ENCODE measurements at places on chromosomes 5 and 9. TPM values are rescaled to one million over a fixed set of nuclear protein-coding genes. Genes with fewer than 3 reads are reported as not detected.

DNA sequence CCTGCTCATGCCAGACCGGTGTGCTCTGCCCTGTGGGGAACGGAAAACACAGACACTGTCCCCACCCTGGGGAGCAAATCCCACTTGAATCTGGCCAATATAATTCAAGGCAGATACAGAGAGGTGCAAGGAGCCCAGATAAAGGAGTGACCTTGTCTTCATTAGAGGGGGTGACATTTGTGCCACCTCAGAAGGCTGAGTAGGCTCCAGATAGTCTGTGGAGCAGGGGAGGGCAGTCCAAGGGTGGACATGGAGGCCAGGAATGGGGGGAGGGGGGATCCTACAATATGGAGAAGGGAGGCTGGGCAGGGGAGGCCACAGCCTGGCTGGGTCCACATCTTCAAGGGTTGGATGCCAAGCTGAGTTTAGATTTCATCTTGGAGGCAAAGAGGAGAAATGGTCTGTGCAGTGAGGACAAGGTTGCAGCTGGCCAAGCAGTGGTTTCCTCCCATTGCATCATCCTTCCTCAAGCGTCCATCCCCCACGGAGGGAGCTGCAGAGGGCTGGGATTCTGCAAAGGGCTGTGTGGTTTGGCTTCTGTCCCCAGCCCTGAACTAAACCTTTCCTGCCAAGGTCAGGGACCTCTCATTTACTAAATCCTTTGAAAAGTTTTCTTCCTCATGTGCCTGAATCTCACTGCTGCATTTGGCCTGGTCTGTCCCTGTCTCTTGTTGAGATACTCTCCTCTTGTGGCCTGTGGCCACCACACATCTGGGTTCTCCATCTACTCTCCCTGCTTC is 60.1 kb downstream of the GALNT12 start:
- DNase-seq = peak; percentile 52
- peaks cover 47% of the 10 kb centered on the region for H3K4me1 ChIP-seq
- peak overlapping the region; percentile 68 for H3K27ac ChIP-seq
- no peaks in the 10 kb centered on the region for H3K36me3 ChIP-seq
- H3K4me3 ChIP-seq = peak overlapping the region; percentile 0

Gene GDNF
- total RNA-seq = 7.1 TPM

GRCh38 chr9:17082343-17083064 is 52.3 kb upstream of the CNTLN start:
- H3K4me3 ChIP-seq = no peak overlapping the region
- peak; percentile 12 for DNase-seq
- H3K27ac ChIP-seq = no peak overlapping the region
- H3K36me3 ChIP-seq = no peaks in the 10 kb centered on the region
- no peaks in the 10 kb centered on the region for H3K4me1 ChIP-seq
- H3K27me3 ChIP-seq = no peaks in the 10 kb centered on the region

GRCh38 chr5:74243634-74244033 is 396.9 kb downstream of the ENC1 start:
- no peak overlapping the region for H3K4me3 ChIP-seq
- peak; percentile 16 for DNase-seq
- H3K27me3 ChIP-seq = 0 out of 2 replicates have a peak, but pooled peaks cover 3% of the 10 kb centered on the region
- H3K36me3 ChIP-seq = no peaks in the 10 kb centered on the region

Gene RNF224
- total RNA-seq = not detected
